ENCODE measurements at places on chromosomes 6 and 20.

GRCh38 chr20:36887752-36888090 lies 11.8 kb downstream of the TLDC2 start:
- no peak for DNase-seq

- no peak for DNase-seq
Measured at GRCh38 chr6:39430871-39431523, 108.5 kb upstream of the KCNK16 start.

DNA sequence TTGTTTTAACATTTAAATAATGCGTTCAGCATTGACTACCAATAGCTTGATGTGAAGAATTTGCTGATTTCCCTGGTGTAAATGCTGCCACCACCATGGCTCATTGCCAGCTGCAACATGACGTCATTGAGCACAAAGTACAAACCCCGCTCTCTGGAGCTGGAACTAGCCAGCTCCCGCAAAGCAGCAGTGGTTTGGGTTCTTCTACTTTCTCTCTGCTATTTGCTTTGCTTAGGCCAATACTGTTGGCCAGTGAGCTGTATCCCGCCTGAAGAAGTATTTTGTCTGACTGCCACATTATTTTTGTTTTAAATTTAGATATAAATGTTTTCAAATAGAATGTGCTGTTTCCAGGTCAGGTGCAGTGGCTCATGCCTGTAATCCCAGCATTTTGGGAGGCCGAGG lies 47.4 kb upstream of the KIF13A start:
- DNase-seq: peak; percentile 57

DNA sequence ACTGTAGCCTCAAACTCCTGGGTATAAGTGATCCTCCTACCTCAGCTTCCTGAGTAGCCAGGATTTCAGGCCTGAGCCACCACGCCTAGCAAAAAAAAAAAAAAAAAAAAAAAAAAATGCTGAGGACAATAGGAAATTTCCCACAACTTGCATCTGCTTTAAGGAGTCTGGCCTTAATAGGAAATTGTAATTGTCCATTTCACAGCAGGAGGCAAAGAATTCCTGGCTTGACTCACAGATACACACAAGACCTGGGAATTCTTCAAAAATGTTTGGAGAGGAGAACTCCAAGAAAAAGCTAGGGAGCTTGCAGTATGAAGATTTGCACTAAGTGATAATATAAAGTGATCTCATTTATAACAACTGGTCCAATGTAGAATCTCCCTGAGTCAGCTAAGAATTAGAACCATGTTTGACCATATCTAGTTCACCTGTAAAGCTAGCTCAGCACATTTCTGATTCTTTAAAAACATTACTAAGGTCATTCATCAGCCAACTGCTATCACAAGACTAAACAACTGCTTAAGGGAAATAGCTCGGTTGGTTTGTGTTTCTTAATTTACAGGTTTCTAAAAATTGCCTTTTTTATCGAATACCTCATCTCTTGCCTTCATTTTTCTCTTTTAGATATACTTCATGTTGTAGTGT lies 80.2 kb upstream of the SLC2A12 start:
- no peak for DNase-seq

GRCh38 chr6:36970892-36971842 lies 14.8 kb downstream of the MTCH1 start:
- no peak for DNase-seq

DNA sequence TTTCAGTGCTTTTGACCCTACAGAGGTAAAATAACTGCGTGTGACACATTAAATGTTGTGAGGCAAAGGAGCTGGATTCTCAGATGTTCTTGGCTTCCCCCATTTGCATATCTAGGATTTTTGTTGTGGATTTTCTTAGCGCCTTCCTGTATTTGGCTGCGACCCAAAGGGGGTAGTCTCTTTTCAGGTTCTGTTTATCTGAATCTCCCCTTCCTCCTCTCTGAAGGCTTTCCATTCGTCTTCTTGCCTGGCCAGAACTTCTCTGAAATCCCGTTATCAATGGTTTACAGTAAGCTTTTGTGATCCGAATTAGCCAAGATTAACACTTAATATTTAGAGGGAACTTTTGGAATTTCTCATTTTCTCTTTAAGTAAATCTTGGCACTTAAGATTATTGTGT lies 60.8 kb downstream of the ADGRB3 start:
- DNase-seq: no peak

DNA sequence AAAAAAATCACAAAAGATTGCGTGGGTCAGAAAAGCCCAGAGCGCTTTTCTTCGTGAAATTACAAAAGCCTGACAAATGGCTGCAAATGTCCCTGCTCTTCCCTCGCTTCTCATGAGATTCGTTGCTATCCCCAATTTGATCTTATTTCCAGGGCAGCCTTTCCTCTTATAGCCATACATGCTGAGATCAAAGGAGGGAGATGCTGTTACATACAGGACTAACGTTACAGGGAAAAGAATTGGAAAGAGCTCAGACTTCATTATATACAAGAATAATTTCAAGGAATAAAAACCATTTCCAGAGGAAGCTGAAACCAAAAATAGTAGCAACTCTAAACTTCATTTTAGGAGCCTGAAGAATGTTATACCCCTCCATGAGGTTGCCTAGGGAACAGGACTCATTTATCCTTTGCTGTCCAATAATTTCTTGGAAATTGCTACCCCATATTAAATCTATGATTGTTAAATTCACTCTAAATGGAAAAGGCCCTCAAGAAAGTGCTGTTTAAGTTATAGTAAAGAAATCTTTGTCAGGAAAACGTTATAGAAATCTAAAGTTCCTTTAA lies 81.0 kb downstream of the METTL24 start:
- no peak for DNase-seq

GRCh38 chr20:51169813-51170212 lies 146.9 kb upstream of the KCNG1 start:
- no peak for DNase-seq

GRCh38 chr6:133837801-133838349 lies 51.0 kb upstream of the TCF21 start:
- DNase-seq: peak; percentile 60

DNA sequence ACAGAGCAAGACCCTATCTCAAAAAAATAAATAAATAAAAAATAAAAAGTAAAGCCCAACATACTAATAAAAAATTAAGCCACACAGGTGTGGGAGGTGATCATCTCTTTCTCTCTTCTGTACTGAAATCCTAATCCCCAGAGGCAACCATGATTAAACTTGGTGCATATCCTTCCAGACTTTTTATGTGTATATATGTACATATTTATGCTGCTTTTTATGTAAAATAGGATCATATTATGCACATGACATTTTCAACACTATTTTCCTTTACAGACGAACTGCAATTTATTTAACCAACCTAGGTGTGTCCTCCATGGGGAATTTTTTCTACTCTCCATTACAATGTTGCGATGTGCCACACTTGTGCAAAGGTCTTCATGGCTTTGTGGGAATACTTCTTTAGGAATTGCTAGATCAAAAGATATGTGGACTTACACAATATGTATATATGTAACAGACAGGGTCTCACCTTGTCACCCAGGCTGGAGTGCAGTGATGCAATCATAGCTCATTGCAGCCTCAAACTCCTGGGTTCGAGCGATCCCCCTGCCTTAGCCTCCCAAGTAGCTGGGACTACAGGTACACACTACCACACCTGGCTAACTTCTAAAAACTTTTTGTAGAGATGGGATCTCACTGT lies 23.7 kb downstream of the RMND1 start:
- DNase-seq: no peak

DNA sequence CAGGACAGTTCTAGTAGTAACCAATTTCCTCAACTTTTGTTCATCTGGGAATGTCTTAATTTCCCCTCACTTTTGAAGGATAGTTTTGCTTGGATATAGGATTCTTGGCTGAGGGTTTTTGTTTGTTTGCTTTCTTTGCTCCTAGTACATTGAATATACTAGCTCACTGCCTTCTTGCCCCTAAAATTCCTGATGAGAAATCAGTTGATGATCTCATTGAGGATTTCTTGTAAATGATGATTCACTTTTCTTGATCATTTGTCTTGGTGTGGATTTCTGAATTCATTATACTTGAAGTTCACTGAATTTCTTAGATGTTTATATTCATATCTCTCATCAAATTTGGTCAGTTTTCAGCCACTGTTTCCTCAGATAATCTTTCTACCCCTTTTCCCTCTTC lies 49.1 kb upstream of the PRDM1 start:
- no peak for DNase-seq

GRCh38 chr20:12012241-12013222 lies 94.8 kb downstream of the BTBD3 start:
- DNase-seq: peak; percentile 80

DNA sequence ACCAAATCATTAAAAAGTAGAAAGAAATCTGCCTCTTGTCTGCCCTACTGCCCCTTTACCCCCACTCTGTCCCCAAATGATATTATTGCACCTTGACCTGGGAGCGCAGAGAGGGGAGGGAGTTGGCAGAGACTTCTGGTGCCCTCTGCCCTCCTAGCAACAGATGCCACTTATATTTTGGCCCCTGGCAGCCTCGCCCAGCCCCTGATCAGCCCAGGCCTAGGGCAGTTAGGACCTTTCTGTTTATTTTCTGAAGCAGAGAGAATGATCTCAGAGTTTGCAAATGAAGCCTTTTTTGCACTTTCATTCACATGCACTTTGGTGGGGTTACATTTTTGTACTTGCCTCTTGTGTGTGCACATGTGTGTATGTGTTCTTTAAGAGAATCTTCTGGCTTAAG lies 8.4 kb upstream of the SGK2 start:
- no peak for DNase-seq

- DNase-seq: no peak
Measured at GRCh38 chr20:25856256-25856884, 159.7 kb upstream of the ZNF337 start.

GRCh38 chr6:34067814-34068213 lies 78.1 kb downstream of the GRM4 start:
- peak; percentile 11 for DNase-seq

- no peak for DNase-seq
Measured at GRCh38 chr20:17568045-17568788, 1.7 kb upstream of the DSTN start.

DNA sequence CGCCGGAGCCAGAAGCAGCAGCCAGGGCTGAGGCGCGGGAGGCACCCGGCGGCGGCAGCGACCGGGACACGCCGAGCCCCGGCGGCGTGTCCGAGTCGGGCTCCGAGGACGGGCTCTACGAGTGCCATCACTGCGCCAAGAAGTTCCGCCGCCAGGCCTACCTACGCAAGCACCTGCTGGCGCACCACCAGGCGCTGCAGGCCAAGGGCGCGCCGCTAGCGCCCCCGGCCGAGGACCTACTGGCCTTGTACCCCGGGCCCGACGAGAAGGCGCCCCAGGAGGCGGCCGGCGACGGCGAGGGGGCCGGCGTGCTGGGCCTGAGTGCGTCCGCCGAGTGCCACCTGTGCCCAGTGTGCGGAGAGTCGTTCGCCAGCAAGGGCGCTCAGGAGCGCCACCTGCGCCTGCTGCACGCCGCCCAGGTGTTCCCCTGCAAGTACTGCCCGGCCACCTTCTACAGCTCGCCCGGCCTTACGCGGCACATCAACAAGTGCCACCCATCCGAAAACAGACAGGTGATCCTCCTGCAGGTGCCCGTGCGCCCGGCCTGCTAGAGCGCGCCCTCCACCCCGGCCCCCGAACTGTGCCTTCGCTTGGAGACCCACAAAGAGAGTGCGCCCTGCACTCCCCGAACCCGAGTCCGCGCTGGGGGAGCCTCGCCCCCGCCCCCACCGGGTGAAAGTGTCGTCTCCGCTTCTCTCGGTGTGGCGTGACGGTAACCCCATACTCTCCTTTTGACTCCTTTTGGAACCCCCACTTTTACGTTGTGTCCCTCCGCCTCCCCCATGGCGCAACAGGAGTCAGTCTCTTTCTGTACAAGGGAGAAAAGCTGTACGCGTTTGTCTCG lies 1.6 kb downstream of the INSM1 start:
- DNase-seq: no peak

DNA sequence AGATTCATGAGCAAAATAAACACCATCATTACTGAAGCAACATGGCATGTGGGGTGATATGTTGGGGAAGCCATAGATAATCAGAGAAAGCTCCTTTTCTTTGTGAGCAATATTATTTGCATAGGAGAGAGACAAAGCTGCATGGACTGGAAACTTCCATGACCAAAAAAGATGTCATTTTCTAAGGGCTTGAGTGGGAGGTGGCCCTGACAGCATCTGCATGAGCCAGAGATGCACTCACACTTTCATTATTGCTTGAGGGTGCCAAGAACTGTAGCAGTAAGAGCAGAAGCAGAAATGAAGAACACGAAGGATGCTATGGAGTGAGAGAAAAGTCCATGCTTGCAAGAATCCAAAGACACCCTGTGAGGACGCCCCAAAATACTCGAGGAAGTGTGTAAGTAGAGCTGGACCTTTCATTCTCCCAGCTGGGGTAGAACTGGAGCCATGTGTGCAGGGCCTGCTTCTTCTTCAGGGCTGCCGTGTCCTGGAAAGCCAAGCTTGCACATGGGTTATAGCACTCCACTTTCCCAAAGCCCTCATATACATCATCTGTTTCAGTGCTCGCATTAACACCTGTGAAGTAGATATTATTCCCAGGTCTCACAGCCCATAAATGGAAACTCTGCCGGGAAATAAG lies 851.2 kb downstream of the DHX35 start:
- no peak for DNase-seq

GRCh38 chr20:58706150-58706892 lies 13.7 kb downstream of the NPEPL1 start:
- no peak for DNase-seq

DNA sequence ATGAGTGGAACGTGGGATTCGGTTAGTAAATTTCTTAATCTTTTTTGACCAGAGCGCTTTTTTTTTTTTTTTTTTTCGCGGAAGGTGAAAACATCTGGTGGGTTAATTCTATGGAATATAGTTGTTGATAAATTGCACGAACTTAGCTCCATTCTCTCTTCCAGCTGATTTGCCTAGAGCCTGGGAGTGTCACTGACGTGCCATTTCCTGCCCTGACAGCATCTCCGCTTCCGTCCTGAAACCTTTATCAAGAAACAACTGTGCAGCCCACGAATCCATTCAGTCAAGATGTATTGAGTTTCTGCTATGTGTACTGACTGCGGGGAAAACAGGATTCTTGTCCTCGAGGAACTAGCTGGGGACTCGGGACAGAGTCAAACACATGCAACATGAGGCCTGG lies 59.5 kb upstream of the TGM3 start:
- DNase-seq: peak; percentile 29

DNA sequence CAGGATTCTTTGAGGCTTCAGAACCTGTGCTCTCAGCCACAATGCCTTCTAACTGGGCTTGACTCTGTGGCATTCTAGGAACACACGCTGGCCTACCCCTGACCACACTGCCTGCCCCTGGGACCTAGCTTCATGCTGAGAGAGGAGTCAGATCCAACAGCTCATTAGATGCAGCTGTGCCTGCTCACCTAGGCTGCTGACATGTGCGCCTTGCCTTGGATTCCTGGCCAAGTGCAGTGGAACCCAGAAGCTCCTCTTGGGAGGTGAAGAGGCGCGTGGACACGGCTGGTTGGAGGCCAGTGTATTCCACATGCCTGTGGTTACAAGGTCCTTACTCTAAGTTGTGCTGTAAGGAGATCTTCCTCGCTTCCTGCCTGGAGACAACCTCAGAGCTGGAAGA lies 24.7 kb upstream of the KCNK16 start:
- no peak for DNase-seq

GRCh38 chr20:39638731-39639130 lies 676.6 kb downstream of the DHX35 start:
- no peak for DNase-seq

Data from OCI-M1 (cell line).